ENCODE measurements at places on chromosomes 4 and X.

- ATAC-seq = no peak
Measured at GRCh38 chr4:153137677-153138630, 66.3 kb upstream of the TRIM2 start.

DNA sequence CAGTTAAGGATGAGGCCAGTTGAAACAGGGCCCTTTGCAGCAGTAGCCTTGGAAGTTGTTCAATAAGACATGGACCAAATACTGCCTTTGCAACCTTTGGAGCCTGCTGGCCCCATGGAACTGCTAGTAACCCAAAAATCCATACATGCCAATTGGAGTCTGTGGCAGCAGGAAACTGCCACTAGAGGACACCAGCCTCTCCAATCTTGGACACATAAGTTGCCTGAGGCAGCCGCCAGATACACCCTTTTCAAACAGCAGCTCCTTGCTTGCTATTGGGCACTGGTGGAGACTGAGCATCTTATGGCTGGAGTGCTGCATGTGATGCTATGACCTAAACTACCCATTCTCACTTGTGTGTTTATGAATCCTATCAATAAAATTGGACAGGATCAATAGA is 14.8 kb upstream of the LAP3 start:
- ATAC-seq = no peak

- no peak for ATAC-seq
Measured at GRCh38 chr4:116020141-116020722, 906.8 kb upstream of the NDST4 start.

DNA sequence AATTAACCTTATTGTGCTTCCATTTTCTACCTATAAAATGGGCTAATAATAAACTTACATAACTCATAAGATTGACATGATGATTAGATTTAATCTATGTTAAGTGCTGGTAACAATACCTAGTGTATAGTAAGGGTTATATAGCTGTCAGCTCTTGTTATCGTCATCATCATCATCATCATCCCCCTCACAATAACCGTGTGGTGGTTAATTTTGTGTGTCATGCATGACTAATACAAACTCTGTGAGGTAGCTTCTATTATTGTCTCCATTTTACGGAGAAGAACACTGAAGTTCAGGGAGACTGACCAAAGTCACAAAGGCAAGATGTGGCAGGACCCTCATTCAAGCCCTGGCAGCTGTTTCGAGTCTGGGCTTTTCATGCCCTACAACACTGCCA is 211.3 kb downstream of the PALLD start:
- no peak for ATAC-seq

DNA sequence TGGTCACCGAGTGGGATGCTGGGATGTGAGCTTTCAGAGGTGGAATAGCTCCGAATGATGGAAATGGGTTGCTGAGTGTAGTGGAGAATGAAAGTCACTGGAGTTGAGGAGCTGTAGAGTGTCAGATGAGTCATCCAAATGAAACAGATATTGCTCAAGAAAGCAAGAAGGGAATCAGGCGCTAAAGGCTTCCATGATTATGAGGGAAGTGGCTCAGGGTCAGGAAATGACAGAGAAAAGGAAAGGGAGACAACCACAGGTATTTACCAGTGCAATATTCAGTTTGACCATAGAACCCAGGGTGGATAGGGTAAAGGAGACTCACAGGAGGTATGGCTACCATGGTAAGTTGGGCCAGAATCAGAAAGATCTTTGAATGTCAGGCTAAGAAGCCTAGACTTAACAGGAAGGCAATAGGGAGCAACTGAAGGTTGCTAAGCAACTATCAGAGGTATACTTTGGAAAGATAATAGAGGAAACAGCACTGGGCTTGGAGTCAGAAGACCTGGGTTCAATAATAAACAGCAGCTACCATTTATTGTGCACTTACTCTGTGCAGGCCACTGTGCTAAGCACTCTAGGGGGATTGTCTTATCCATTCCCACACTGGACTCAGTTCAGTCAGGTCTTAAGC is 11.7 kb downstream of the LAS1L start:
- no peak for ATAC-seq
